Mesenteric fat pad (tissue), 1 donor: ENCODE measurements at places on chromosomes 6 and 20. TPM values are rescaled to one million over a fixed set of nuclear protein-coding genes. Genes with fewer than 3 reads are reported as not detected.

DNA sequence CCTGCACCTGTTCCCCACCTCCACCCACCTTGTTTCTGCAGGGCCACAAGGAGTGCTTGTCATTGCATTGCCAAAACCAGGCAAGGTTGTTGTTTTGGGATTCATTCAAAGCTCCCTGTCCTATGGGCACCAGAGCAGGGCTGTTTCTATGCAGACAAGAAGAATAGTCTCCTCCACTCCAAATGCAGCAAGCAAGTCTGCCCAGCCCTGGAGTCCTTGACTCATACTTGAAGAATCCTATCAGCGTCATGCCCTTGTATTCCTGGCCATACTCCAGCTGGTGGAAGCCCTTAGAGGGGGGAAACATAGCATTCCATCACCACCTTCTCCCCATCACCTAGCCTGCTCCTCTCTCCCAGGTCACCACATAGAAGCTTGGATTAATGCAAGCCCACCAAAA lies 145.3 kb upstream of the ECI2 start:
- no peak for DNase-seq

The GLYATL3 gene
- total RNA-seq, result not detected

GRCh38 chr6:29917857-29918256 lies 24.5 kb upstream of the HLA-A start:
- DNase-seq, result no peak

DNA sequence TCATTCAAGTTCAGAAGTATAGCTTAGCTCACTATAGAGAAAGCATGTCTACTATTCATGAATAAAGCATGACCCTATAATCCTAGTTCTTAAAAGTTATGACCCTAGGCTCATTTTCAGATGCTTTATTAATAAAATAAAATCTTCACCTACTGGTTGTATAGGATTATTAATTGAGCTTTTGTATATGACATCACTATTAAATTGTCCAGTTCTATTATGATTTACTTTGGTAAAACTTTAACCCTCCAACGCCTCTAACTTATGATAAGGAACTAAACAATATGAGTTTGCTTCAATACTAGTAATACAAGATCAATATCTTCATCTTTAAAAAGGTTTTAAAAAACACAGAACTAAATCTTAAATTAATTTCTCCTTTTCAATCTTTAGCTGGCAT lies 263.4 kb upstream of the THEMIS start:
- DNase-seq, result no peak

DNA sequence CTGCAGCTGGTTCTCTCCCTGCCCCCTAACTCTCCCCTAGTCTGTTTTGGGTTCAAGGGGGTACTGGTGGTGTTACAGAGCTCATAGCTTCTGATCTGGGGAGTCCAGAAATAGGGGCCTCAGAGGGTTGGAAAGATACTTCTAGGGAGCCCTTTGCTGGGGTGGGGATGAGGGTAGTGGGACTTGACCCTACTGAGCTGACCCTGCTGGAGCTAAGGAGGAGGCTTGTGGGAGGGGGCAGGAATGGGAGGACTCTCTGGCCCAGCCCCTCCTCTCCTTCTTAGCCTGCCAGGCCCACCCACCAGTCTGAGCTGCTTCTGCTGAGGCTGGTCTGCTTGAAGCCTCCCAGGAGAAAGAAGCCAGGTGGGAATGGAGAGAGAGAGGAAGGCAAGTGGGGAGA lies at the start of gene EGFL8:
Gene EGFL8 (plus strand): TSS at position 301 of the 400 bp plus-strand sequence. CDS start 1,571 bp downstream, outside the sequence.
- DNase-seq, result no peak

- DNase-seq, result no peak
These were observed 211.7 kb upstream of the PRND start for GRCh38 chr20:4509825-4510522.

DNA sequence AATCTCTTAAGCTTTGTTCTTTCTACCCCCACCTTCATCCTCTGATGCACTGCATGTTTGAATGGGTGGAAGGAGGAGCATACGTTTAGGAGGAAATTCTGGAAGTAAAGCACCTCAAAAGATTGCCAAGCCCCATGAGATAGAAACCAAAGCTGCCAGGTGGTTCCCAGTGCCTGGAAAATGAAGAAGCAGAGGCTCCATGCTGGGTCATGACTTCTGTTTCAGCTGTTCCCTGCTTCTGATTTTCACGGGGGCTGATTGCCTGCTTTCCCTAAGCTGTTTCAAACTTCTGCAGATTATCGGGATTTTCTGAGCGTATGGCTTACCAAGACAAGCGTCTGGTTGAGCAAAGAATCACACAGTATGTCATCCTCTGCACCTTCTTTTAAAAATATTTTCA lies 87.5 kb upstream of the SYNDIG1 start:
- DNase-seq, result no peak

GRCh38 chr6:49264496-49264895 lies 198.6 kb downstream of the MMUT start:
- no peak for DNase-seq

- no peak for DNase-seq
These were observed 133.9 kb upstream of the BEND6 start for GRCh38 chr6:56821005-56821432.
